ENCODE measurements at places on chromosomes 4 and X. TPM values are rescaled to one million over a fixed set of nuclear protein-coding genes. Genes with fewer than 3 reads are reported as not detected.

- no peak overlapping the region for H3K27ac ChIP-seq
- no peaks in the 10 kb centered on the region for H3K36me3 ChIP-seq
- H3K27me3 ChIP-seq, result peaks cover 3% of the 10 kb centered on the region
Measured at GRCh38 chrX:111098874-111099273, 2.9 kb downstream of the PAK3 start.

DNA sequence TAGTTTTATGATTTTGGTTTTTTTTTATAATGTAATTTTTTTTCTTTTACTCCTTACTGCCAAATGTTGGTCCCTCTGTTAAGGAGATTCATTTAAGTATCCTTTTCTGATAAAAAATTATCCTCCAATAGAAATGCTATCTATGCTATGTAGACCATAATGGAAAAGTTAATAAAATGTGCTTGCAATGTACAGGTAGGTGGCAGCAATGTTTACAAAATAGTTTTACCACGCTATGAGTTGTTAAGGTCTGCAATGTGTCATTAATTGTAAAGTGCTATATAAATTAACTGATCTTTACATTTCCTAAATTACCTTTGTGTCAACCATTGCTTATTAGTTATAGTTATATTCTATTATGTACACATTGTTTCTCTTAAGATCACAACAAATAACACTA is 3.8 kb upstream of the CENPC start:
- peaks cover 13% of the 10 kb centered on the region for H3K4me1 ChIP-seq
- H3K27ac ChIP-seq, result no peak overlapping the region
- DNase-seq, result no peak
- no peaks in the 10 kb centered on the region for H3K36me3 ChIP-seq

DNA sequence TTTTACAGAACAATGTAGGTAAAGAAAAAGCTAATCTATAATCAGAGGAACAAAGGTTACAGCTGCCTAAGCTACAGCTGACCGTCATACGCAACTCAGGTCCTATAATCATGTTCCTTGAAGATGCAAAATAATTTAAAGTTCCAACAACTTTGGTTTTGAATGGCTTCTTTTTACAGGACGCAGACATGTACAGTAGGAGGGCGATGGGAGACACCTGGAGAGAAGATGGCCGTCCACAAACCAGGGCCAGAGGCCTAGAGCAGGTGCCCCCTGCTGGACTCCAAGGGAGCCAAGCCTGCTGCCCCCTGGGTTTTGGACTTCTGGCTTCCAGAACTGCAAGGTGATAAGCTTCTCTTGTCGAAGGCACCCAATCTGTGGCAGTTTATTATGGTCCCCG is 10.6 kb downstream of the HGFAC start:
- no peaks in the 10 kb centered on the region for H3K27me3 ChIP-seq
- H3K27ac ChIP-seq, result no peak overlapping the region

- H3K4me1 ChIP-seq, result no peaks in the 10 kb centered on the region
- H3K27me3 ChIP-seq, result no peaks in the 10 kb centered on the region
- H3K27ac ChIP-seq, result no peak overlapping the region
- no peak for DNase-seq
- H3K36me3 ChIP-seq, result no peaks in the 10 kb centered on the region
Measured at GRCh38 chr4:42436928-42437565, 39.8 kb downstream of the SHISA3 start.

GRCh38 chr4:104930298-104930697 is 216.4 kb upstream of the TET2 start:
- no peak overlapping the region for H3K27ac ChIP-seq
- H3K4me1 ChIP-seq, result no peaks in the 10 kb centered on the region
- no peaks in the 10 kb centered on the region for H3K36me3 ChIP-seq
- no peak overlapping the region for H3K4me3 ChIP-seq
- no peak for DNase-seq

Gene GPM6B
- total RNA-seq, result 40.3 TPM

Gene RP2
- total RNA-seq, result 10.7 TPM

DNA sequence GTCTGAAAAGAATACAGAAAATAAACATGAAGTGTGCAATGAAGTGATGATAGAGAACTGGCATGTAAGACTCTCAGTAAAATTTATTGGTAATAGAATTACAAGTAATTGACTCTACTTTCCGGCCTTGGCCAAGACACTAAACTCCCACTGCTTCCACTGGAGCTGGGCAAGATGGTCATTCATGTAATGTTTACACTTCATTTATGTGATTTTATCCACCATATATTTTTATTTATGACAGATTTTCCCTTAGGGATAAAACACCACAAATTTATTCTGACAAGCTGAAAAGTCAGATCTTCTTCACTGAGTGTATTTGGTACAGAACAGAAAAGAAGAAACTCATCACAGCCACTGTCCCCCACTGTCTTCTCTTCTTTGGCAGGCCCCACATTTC is 191.9 kb downstream of the SLC39A8 start:
- H3K4me3 ChIP-seq, result no peak overlapping the region
- no peaks in the 10 kb centered on the region for H3K4me1 ChIP-seq
- H3K27ac ChIP-seq, result no peak overlapping the region
- DNase-seq, result no peak

Data from sigmoid colon (tissue), 7 donors.